ENCODE measurements at places on chromosomes 4 and X. TPM values are rescaled to one million over a fixed set of nuclear protein-coding genes. Genes with fewer than 3 reads are reported as not detected.
A peak's percentile ranks its signal among the peaks of the same experiment; 100 is the strongest.

Gene MAGEE2
- total RNA-seq = not detected

Gene ADH5
- total RNA-seq = 140 TPM

Gene VCX3B
- not detected for total RNA-seq

Gene PNMA6A
- not detected for total RNA-seq

Gene SEPTIN11
- total RNA-seq = 188 TPM

Gene SPANXA2
- not detected for total RNA-seq

Gene IDS
- total RNA-seq = 54.4 TPM

Gene CXCR3
- total RNA-seq = not detected

Gene VSIG1
- not detected for total RNA-seq

Gene SHROOM2
- total RNA-seq = 5.1 TPM

Gene DMP1
- not detected for total RNA-seq

Gene SOWAHD
- 0.51 TPM for total RNA-seq

Gene TLR6
- total RNA-seq = 2.9 TPM

Gene ZNF185
- total RNA-seq = 0.38 TPM

Gene CXCL10
- not detected for total RNA-seq

Gene CD40LG
- not detected for total RNA-seq

GRCh38 chrX:25029288-25029825 lies 13.6 kb upstream of the ARX start:
- no peak for DNase-seq

GRCh38 chr4:83389037-83389720 lies 54.5 kb upstream of the HPSE start:
- no peak for DNase-seq

DNA sequence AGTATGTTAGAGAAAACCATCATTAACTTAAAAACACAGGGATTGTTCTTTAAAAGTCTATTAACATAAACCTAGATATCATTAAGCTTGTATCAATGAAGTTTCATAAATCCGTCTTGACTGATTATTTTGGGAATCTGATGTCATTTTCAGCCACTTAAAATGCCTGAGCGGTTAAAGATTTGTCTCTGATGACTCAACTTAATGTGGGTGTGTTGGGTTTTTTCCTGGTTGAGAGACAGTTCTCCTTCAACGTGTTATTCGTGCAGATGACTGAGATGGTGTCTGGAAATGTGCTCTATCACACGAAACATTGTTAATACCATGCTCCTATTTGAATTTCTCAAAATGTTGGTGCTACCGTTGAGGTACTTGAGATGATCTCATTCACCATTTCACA lies 227.3 kb upstream of the TENM3 start:
- peak; percentile 47 for DNase-seq

DNA sequence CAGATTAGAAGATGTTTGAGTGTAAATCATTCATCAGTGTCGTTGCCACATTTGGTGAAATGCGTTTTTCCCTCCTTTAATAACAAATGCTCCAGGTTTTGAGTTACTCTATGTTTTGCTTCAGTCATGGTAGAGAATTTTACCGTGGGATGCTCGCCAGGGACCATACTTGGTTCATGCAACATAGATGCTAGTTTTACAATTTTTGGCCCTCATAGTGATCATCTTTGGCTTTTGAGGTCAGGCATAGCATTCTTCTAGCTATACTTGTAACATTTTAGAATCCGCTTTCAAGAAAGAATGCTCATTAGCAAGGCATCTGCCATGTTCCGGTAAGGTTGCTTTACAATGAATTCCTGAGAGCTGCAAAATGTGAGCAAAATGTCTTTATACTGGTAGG lies 147.2 kb downstream of the SPCS3 start:
- DNase-seq = peak; percentile 43

GRCh38 chr4:519885-520682 lies 21.1 kb downstream of the PIGG start:
- no peak for DNase-seq

GRCh38 chrX:134865682-134866255 lies 125.0 kb upstream of the SMIM10 start:
- no peak for DNase-seq

DNA sequence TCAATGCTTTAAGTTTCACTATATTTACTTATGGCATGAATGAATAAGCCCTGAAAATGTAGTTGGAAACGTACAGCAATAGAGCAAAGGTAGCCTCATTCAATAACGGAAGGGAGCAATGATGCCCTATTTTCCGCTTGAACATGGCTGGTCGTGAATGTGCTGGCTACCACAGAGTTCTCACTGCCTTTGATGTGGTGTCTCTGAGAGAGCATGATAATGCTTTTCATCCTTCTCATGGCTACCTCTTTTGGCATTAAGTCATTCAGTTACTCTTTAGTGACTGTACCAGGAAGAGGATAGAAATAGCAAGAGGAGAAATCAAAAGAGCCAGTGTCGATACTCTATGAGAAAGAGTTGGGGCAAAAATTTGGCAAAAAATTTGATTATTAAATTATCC lies 308.0 kb downstream of the PPP3CA start:
- no peak for DNase-seq

GRCh38 chr4:138086611-138087041 lies 155.5 kb downstream of the SLC7A11 start:
- DNase-seq = no peak

DNA sequence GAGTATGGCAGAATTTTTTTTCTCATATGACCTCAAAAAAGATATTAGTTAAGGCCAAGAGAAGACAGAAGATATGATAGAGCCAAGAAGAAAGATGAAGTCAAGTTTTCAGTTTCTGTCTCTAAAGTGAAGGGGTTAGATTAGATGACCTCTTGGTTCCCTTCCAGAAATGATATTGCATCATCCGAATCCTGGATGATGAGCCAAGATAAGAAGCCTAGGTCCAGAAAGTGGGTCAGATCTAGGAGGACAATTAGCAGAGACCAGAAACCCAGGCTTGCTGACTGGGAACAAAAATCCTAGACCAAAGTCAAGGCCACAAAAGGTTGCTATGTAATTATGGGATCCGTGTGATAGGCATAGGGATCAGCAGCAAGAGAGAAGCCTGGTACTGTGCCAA lies 20.2 kb downstream of the SATL1 start:
- DNase-seq = no peak

DNA sequence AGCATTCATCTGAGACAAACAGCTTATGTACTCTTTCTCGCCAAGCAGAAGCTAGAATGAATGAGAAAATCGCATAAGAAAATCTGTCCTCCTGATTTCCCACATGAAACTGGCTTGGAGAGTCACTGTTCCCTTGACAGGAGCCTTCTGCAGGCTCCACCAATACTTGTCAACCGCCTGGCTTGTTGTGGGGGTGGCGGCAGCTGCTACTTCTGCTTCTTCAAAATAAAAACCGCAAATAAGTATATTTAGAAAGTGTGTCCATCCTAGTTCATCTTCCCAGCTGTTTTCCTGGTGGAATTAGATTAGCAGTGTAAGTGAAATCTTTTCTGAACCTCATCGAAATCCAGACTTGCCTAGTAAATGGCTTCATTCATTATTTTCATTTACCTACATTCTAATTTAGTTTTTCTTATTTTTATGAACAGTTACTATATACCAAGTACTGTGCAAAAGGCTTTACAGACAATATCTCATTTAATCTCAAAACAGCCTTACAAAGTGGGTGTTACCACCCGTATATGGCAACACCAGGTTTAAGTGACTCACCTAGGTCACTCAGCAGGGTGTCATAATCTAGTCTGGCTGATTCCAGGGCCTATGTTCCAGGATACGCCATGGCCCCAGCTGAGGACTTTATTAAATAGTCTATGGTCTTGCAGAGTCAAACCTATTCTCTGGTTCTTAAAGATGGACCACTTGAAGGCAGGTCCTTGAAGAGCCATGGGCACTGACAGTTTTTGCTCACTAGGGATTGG lies 104.6 kb upstream of the IGFBP7 start:
- DNase-seq = peak; percentile 56

DNA sequence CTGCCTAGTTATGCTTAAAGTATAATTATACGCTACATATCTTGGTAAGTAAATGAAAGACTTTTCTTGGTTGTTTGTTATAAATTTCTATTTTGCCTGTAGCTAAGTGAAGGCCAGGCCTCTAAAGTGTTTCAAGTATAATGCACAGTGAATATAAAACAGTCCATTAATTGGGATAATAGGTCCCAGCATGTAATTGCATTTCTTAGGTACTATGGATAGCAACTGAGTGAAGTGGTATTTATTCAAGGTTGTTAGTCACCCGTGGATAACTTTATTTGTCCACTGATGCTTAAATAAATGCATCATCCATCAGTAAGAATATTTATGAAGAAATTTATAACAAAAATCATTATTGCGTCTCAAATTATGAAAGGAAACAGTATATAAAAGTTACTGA lies 59.1 kb downstream of the TEX13C start:
- DNase-seq = no peak

DNA sequence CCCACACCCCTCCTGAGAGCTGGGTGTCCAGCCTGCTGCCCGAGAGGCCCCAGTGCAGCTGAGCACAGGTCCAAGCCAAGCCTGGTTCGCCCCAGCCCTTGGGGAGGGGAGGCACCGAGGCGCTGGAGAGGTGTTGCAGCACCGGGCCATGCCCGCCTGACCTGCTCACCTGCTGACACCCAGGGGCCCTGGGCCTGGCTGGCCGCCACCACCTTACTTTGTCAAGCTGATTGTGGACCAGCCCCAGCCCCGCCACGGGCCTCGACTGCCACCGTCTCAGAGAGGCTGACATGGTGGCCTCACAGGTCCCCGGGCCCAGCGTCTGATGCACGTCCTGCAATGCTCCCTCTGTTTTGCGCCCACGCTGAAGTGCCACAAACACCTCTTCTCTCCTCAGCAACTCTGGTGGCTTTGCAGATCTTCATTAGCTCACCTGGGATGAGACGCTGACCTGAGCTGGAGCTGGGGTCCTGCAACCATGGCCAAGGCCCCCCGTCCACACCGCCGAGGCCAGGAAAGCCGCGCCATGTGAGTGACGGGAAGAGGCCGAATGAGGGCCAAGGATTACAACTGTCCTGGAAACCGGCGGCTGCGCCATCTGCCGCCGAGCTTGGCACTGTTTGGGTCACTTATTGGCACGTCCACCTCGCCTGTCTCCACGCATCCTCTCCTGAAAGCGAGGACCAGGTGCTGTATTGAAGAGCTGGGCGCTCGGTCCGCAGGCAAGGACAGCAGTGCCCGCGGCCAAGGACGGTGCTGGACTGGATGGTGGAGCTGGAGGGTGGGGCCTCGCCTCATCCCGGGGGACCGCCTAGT lies 7.6 kb downstream of the CPLX1 start:
- DNase-seq = no peak

GRCh38 chr4:124948976-124949597 lies 236.6 kb upstream of the ANKRD50 start:
- DNase-seq = peak; percentile 73

GRCh38 chr4:3107271-3107670 lies 32.8 kb downstream of the HTT start:
- DNase-seq = no peak

- DNase-seq = no peak
These were observed 39.5 kb downstream of the HADH start for GRCh38 chr4:108029016-108029720.

DNA sequence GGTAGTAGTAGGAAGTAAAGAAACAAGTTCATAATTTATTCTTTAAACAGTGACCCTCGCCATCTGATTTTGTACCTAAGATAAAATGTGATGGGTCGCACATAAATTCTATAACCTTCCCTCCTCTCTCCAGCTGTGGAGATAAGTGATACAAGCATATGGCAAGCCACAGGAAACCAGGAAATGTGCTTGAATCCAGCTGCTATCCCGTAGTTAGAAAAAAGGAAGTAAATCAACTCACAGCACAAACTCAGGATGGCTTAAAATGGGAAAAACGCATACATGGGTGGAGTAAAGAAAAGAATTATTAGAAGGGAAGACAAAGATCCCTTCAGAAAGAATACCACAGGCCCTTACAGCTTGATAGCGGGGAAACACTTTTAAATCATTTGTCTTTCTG lies 78.2 kb downstream of the ZNF827 start:
- no peak for DNase-seq

- DNase-seq = peak; percentile 70
These were observed 577.8 kb downstream of the SH3BGRL start for GRCh38 chrX:81779701-81780100.
